ENCODE measurements at places on chromosomes 7 and 10. TPM values are rescaled to one million over a fixed set of nuclear protein-coding genes. Genes with fewer than 3 reads are reported as not detected.
A peak's percentile ranks its signal among the peaks of the same experiment; 100 is the strongest.

The SAP25 gene
- total RNA-seq, result not detected

DNA sequence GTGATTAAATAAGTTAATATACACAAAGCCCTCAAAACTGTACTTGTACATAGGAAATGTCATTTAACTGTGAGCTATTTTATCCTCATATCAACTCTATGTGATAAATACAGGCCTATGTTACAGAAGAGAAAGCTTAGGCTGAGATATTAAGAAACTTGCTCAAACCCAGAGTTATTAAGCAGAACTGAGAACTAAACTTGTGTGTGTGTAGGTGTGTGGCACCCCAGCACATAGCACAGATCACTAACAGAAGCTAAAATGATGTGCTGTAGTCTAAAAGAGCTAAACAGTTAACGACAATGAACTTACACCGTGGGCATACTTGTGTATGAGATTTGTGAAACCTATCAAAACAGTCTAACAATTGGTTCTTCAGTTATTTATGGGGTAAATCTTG is 34.5 kb downstream of the MTPN start:
- no peak for DNase-seq

The CYP3A4 gene
- total RNA-seq, result not detected

DNA sequence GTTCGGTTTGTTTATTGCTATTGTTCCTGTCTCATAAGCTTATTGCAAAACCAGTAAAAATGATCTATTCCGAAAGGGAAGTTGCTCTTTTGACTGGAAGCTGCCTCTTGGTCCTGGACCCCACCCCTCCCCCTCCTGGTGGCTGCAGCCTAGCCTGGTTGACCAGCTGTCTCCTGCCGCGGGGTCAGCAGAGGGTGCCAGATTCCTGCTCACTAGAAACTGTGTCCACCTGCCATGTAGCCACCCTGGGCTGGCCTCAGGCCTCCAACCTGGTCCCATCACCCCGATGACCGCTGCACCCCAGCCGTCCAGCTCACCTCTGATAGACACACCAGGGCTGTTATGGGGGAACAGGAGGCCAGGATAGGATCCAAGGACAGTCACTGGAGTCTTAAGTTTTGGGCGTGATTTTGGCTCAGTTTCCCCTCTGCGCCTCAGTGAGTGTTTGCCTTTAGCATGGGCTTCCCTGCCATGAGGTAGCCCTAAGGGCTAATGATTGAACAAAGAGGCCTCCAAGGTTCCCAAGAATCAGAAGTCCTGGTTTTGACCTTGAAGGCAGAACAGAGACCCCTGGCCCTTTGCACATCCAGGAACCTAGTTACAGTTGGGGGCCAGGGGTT is 32.9 kb upstream of the SLF2 start:
- DNase-seq, result peak; percentile 58

DNA sequence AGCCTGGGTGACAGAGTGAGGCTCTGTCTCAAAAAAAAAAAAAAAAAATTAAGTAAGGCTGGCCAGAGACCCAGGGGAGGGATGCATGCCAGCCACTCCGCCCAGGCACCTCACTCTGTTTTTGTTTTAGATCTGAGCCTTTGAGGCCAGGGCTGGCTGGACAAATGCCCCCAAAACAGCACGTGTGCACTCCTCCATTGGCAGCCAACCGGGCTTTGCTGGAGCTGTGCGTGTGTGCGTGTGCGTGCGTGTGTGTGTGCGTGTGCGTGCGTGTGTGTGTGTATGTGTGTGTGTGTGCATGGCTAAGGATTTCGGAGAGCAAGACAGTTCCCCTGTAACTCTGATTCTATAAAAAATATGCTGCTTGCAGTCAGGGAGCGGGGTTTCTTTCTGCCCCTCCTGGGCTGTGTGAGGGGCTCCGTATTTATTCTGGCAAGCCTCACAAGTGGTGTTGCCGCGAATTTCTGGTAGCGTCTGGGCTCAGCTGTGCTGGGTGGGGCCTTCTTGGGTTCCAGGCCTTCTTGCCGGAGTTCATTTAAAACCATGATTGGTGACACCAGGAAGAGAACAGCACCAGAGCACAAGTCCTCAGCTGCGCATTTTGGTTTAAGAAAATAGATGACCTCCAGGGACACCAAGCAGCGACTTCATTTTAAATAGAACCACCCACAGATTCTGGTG is 28.1 kb upstream of the UNCX start:
- DNase-seq, result peak; percentile 35

- peak; percentile 55 for DNase-seq
These were observed 918 bp downstream of the CALHM2 start for GRCh38 chr10:103451091-103451813.

DNA sequence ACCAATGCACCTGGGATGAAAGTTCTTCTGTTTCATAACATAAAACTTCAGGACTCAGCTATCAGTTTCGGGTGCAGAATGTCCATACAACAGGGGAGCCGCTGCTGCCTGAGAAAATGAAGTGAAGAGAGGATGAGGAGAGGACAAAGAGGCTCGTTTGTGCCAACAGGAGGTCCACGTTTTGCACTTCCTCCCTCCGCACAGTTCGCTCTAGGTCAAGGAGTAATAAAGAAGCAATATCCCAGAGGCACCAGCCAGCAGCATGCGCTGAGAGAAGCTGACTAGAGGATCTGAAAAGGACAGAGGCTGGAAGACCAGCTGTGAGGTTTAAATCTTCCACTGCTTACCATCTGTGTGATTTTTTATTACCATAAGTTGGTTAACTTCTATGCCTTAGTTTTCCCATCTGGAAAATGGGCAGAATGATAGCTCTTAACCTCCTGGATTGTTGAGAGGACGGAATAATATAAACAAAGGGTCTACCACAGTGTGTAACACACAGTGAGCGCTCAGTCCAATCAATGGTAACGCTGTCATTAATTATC is 709 bp downstream of the GPAM start:
- DNase-seq, result peak; percentile 4

DNA sequence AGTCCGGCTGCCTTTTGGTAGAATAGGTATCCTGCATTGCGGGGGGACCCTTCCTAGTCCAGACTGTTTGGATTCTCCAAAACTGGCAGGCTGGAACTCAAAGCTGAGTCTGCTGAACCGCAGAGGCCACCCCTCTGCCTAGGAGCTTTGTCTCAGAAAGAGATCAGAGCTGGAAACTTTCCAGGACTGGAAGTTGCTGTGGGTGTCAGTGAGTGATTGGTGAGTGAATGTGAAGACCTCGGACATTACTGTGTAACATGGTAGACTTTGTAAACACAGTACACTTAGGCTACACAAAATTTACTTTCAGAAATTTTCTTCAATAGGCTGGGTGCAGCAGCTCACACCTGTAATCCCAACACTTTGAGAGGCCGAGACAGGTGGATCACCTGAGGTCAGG is 103.8 kb downstream of the DNAJC1 start:
- DNase-seq, result no peak

DNA sequence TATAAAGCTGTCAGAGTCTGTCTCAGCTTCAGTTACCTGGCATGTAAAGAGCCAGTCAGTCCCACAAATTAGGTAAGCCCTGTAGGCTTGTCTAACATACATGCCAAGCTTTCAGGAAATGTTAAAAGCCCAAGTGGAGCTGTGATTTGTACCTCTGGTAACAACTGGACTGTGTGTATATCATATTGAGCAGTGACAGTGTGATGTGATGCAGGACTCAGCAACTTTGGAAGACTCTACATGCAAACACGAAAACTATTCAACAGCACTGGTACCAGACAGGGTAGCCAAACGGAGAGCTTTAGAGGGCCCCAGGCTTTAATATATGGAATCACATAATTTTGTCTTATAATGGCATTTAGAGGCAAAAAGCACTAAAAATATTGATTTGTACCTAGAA is 587.9 kb downstream of the PHTF2 start:
- DNase-seq, result no peak

The GSTO2 gene
- 0.38 TPM for total RNA-seq

- DNase-seq, result no peak
These were observed 56.6 kb upstream of the GDF10 start for GRCh38 chr10:47243356-47243755.

GRCh38 chr10:30392564-30392990 is 41.4 kb upstream of the MAP3K8 start:
- peak; percentile 35 for DNase-seq

DNA sequence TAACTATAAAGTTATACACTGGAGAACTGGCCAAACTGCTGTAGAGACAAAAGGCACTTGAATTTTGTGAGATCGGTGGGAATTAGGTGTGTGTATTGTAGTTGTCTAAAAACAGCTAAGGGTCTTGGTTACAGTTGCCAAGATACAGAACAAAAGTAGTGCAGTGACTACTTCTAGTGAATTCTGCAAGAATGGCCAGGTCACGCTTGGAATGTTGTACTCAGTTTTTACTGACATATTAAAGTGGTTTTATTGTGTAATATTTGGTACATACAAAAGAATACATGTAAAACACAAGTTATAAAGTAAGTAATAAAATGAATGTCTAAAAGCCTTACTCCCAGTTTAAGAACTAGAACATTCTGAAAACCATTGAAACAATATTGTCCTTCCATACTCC is 42.4 kb downstream of the PRPF18 start:
- DNase-seq, result no peak

The CALML5 gene
- not detected for total RNA-seq

DNA sequence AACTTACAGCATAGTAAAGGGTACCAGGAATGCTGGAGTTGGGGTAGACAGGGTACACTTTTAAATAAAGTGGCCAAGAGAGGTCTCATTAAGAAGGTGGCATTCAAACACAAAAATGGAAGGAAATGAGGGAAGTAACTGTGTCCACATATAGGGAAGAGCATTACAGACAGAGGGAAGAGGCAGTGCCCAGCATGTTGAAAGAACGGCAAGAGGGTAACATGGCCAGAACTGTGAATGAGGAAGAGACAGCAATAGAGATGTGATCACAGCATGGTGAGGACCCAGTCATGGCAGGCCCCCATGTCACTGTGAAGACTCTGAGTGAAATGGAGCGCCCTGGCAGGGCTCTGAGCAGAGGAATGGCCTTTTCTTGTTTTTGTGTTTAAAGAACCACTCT is 35.1 kb upstream of the ZNRF2 start:
- DNase-seq, result no peak

DNA sequence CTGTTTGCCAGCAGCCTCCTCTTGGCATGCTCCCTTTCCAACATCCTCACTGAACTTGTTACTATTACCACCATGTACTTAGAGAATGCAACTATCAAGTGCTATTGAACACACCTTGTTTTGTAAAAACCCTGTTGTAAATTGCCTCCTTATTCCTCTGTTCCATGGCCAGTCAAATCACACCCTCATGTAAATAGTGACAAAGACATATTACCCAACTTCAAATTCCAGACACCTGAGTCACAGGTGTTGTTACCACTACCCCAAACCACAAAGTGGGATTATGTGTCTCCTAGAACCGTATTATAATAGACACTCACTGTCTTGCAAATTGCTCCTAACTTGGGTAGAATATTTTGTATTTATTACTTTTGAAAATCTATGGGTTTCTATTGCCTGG is 263.2 kb upstream of the C7orf33 start:
- DNase-seq, result peak; percentile 7

The CSTF2T gene
- 24.0 TPM for total RNA-seq

- no peak for DNase-seq
These were observed 138.0 kb downstream of the WDR37 start for GRCh38 chr10:1194161-1194560.

GRCh38 chr10:118272149-118272721 is 69.9 kb downstream of the FAM204A start:
- peak; percentile 6 for DNase-seq

All from LHCN-M2 (cell line).